Left ventricle myocardium inferior (tissue), 1 donor: ENCODE measurements at places on chromosomes 7 and 10. TPM values are rescaled to one million over a fixed set of nuclear protein-coding genes. Genes with fewer than 3 reads are reported as not detected.

Gene MIOS
- total RNA-seq: 25.3 TPM

Gene IL2RA
- 2.3 TPM for total RNA-seq

Gene FOXI2
- total RNA-seq: 0.08 TPM

Gene NME8
- total RNA-seq: not detected

Gene CHN2
- total RNA-seq: 36.1 TPM

Gene SYT15B
- 0.93 TPM for total RNA-seq

Gene SPDYE18
- total RNA-seq: not detected

Gene RPEL1
- not detected for total RNA-seq

Gene NXPH1
- total RNA-seq: not detected

Gene AKR1C3
- total RNA-seq: 27.1 TPM

Gene PRSS2
- total RNA-seq: not detected

Gene SORBS1
- total RNA-seq: 896 TPM

Gene FBXL13
- 0.36 TPM for total RNA-seq

Gene CYP3A4
- total RNA-seq: not detected

Gene PON1
- total RNA-seq: not detected

Gene VENTX
- 0.33 TPM for total RNA-seq

Gene OR6V1
- not detected for total RNA-seq

- no peak for DNase-seq
Observed at GRCh38 chr7:72080865-72081510, 331.1 kb downstream of the CALN1 start.

DNA sequence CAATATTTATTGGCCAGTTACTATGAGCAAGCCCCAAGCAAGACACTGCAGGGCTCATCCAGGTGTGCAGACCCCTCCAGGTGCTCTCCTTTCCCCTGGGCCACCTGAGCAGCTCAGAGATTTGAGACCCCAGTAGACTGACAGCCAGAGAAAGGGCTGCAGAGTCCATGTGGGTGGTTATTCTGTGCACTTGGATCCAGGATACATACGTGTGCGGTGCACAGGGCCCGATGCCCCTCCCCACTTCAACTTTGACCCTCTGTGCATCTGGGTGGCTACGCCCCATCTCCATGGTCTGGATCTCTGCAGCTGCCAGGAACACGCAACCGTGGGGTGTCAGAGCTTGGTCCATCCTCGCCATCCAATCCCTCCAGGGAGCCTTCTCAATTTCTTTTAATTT, 72.9 kb downstream of the MKI67 start:
- DNase-seq: no peak

GRCh38 chr10:24208661-24209431, at the start of gene KIAA1217:
TSS of gene KIAA1217 (plus strand) at chr10:24209138. CDS start at chr10:24209194, 56 bp downstream.
- DNase-seq: peak; percentile 65

DNA sequence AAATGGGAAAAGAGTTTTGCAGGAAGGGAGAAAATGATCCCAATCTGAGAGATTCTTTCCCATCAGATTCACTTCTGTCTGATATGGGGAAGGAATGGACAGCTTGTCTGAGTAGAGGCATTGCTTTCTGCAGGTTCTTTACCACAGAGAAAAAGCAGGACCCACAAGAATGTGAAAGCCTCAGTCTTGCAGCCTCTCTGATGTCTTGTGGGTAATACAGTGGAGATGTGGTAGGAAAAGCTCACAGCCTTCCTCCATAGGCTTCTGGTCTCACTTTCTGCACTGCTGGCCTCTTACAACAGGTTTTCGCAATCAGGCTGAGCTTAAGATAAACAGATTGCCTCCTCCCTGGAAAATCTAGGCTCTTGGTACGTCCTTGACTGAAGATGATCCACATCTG, 551 bp downstream of the IFIT1 start:
- no peak for DNase-seq

GRCh38 chr7:25996006-25996408, 156.0 kb upstream of the NFE2L3 start:
- no peak for DNase-seq

- DNase-seq: peak; percentile 9
Observed at GRCh38 chr7:98222533-98223195, 11.4 kb downstream of the BHLHA15 start.

GRCh38 chr7:110839866-110840265, 251.1 kb upstream of the LRRN3 start:
- DNase-seq: peak; percentile 21

DNA sequence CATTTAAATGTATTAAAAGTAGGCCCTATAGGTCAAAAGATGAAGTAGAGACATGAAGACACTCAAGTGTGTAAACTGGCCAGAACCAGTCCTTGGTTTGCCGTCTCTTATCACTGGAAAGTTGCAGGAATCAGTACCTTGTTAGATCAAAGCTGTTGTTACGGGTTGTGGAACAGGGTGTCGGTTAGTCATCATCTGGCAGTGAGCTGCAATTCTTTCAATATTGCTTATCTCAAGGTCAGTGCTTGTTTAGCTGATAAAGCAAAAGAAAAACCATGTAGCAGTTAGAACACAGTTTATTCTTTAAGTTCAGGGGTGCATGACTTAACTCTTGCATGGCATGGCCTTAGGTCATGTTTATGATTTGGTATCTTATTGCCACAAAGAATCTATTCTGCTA, 10.0 kb upstream of the SLC13A1 start:
- no peak for DNase-seq

GRCh38 chr7:99106821-99107241, 37.1 kb downstream of the SMURF1 start:
- DNase-seq: no peak

- no peak for DNase-seq
Observed at GRCh38 chr7:156654511-156655234, 14.1 kb downstream of the RNF32 start.

DNA sequence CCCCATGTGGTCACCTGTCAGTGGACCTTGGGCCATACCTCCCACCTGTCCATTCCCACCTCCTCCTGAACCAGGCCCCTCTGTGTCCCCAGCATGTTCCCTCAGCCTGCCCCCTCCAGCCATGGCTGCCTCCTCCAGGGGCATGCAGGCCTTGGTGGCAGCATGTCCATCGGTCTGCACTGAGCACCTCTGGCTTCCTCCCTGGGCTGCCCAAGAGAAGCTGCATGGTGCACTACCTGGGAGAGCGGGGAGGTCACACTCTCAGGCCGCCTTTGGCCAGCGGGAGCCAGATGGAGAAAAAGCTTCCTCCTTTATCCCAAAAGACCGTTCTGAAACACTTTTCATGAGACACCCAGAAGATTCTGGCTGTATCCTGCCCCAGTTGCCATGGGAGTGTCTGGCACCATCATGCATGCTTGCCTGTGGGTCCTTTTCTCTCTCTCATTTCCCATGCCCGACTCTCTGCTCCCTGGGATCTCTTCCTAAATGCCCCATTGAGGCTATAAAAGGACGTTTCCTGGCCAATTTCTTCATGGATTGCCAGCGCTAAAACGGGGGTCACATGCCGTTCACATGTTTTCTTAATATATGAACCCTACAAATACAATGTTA, 45.5 kb upstream of the MGMT start:
- no peak for DNase-seq

GRCh38 chr7:98651760-98652159, 34.7 kb downstream of the NPTX2 start:
- DNase-seq: no peak

GRCh38 chr10:118501171-118501570, 94.3 kb downstream of the PRLHR start:
- DNase-seq: no peak

DNA sequence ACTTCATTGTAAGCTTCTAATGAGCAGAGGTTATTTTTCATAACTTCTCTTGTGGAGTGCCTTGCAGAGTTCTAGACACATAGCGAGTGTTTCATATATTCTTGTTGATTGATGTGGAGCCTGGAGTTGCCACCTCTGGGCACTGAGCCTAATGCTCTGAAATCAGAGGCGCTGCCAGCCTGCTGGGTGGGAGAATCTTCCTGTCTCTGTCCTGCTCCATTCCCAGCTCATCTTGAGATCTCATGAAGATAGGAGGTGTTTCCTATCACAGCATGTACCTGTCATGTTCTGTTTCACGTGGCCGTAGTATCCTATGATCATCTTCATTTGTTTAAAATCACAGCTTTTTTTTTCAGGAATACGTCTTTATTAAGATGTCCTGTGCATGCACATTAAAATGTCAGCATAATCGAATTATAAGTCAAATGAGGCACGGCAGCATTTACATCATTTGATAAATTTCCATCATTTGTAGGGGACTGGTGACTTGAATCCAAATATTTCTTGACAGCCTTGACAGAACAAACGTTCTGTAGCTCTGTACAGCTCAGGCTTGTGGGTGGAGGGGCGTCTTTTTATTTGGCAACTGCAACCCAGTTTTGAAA, 393.0 kb downstream of the PHTF2 start:
- no peak for DNase-seq

DNA sequence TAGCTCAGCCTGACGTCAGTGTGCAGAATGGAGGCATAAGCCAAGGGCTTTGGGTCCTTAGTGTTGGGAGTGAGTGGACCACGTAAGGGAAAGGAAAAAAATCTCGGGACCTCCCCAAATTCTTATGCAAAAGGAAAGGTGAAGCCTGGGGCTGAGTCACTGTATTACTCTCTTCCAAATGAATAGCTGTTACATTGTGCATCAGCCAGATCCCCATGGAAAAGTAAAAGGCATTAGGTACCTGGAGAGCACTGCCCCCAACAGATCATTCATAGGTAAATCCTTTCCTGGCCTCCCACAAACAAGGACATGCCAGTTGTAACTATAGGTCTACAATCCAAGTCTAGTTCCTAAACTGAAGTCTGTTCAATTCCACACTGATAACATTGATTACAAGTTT, 170.5 kb downstream of the C1GALT1 start:
- DNase-seq: no peak

GRCh38 chr7:28165961-28166955, 14.3 kb downstream of the JAZF1 start:
- DNase-seq: no peak

GRCh38 chr7:18655912-18656311, 160.4 kb downstream of the HDAC9 start:
- DNase-seq: no peak

- no peak for DNase-seq
Observed at GRCh38 chr10:91987397-91988037, 63.9 kb downstream of the BTAF1 start.

DNA sequence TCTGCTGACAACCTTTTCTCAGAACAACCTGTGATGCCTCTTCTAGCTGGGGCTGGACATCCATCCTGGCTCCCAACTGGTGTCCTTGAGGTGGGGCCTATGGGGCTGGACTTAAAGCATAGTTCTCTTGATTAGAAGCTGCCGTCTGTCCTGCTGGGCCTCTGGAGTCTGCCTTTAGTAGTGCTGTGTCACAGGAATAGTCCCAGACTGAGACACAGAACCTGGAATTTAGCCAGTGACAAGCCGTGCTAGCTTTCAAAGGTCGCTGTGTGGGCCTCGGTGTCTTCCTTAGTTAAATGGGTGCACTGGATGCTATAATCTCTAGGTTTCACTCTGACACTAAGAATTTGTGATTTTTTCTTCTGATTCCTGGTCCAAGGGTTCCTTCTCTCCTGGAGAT, 41.2 kb downstream of the GPR141 start:
- DNase-seq: no peak

DNA sequence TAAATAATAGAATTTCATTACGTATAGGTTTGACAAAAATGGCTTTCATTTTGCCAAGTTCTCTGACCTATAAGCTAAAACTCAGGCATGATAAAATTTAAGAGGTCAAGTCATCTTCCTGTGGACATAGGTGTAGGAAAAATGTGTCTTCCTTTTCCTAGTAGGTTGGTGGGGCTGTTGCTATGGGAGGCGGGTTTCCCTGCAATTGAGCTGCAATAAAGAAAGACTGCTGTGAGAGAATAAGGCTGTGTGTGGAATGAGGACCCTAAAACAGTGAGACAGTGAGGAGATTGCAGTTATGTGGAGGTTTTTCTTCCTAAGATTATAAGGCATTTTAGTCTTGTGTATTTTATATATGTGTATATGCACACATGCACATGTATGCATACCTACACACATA, 13.0 kb upstream of the SEMA3A start:
- no peak for DNase-seq

DNA sequence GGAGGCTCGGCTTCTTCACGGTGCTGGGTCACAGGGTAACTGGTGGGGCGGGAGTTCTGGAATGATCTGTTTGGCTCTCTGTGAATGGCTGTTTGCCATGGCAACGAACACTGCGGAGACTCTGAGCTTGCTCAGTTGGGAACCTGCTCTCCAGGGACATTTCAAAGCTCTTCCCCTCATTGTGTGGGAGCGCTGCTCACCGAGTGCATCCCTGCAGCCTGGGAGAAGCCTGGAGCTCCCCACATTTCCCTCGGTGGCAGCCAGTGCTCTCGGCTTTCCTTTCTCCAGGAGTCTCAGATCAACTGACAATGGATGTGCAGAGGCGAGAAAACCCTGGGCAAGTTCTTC, 57.6 kb upstream of the CACUL1 start:
- DNase-seq: no peak

- peak; percentile 41 for DNase-seq
Observed at GRCh38 chr7:116354171-116354545, 143.8 kb downstream of the TES start.

DNA sequence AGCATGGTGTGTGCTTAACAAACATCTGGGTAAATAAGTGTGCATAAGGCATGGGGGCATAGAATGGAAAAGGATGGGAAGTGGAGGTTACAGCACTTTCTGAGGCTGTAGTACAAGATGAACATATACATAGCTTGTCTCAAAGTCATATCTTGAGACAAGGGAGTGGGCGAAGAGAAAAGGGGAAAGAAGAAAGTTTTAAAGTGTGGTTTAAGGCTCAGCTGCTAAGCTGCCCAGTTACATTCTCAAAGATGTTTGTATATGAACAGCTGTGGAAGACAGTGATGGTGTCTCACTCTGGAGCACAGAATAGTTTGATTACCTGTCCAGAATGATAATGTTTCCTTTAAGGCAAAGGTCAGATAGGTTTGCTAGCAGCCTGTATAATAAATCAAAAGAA, 61.9 kb upstream of the LANCL2 start:
- DNase-seq: no peak

- no peak for DNase-seq
Observed at GRCh38 chr10:49068209-49068608, 47.1 kb downstream of the VSTM4 start.

- no peak for DNase-seq
Observed at GRCh38 chr10:36341471-36341870, 699.4 kb upstream of the FZD8 start.

DNA sequence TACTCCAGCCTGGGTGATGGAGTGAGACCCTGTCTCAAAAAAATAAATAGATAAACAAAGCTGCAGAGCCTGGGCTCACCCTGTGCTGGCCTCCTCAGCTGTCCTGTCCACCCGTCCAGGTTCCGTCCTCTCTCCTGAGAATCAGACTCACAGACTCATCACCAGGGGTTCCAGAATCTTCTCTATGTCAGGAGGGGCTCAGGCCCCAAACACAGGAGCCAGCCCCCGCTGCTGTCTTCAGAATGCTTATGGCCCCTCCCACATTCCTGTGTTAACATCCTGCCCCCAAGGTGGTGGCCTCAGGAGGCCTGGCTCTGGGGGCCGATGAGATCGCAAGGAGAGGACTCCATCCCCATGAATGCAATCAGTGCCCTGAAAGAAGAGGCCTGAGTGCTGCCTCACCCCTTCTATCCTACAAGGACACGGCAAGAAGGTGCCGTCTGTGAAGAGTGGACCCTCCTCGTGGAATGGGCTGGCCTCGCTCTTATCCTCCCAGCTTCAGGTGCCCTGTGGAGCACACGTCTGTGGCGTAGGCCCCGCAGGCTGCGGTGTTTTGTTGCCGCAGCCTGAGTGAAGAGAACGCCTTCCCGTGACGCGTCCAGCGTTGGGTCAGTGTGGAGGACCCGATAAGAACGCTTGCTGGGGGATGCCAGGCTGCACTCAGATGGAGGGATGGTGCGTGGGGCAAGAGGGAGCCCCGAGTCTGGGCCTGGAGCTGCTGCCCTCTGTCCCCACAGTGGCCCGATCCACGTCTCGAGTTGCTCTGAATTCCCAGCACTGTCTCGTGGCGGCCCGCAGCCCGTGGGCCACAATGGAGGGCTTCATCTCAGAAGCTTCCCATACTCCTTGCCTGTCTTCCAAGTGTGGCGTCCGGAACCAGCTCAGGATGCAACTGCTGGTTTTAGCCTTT, 77.1 kb downstream of the INPP5A start:
- DNase-seq: no peak
